ENCODE measurements at places on chromosomes 2 and 18. TPM values are rescaled to one million over a fixed set of nuclear protein-coding genes. Genes with fewer than 3 reads are reported as not detected.

DNA sequence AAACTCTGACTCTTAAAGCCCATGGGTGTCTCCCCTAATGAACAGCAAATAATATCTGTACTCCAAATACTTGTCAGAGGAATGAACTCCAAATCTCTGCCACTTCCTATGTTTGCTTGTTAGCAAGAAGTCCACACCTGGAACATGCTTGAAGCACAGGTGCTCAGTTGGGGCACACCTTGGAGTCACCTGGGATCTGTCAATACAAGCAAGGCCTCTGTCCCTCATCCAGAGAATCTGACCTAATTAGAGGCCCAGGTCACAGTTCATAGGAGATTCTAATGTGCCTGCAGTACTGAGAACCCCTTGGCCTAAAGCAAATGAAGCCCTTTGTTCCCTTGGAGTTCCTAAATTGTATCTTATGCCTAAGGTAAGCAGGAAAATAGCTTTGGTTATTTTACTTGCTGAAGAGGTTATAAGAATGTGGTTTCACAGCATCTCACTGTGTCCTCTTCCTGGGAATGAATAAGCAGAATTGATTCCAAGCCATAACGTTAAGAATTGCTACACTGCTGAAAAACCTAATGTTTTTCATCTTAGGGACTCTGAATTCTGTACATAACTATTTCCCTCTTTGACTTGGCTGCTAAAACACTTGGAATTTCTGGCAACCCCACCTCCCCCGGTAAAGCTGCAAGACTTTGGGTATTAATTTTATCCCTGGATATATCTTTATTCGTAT lies 113.4 kb downstream of the PIEZO2 start:
- no peak for DNase-seq

DNA sequence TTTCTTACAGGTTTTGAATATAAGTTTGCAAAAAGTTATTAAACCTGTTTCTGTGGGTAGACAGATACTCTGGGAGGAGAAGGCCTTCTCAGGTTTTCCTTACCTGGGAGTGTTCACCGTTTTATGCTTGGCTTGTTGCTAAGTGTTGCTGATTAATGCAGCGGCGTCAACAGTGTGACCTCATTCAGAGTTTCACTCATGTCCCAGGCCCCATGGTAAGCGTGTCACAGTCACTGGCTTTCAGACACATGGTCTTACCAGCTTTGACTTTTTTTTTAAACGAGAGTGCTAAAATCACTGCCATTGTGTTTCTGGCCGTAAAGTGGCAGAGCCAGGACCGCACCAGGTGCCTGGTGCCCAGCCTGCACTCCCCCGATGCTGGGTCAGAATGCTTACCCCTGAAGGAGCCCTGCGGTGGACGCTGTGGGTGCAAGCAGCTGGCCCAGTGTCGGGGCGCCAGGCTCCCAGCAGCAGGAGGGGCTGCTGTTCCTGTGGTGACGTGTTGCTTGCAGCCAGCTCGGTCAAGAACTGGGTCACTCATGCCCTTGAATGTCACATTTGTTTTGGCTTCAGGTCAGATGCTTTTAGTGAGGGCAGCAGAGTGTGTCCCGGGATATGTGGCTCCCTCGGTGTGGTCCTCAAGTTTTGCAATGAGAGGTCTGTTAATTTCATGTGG lies 3.5 kb downstream of the CAPN10 start:
- no peak for DNase-seq

EVX2 gene
- total RNA-seq: not detected

TBR1 gene
- total RNA-seq: 0.13 TPM

QPCT gene
- 0.26 TPM for total RNA-seq

FIGN gene
- total RNA-seq: 0.43 TPM
